Esophagus squamous epithelium (tissue), 5 donors: ENCODE measurements at places on chromosomes 1 and 21. TPM values are rescaled to one million over a fixed set of nuclear protein-coding genes. Genes with fewer than 3 reads are reported as not detected.

Gene LCE1E
- not detected for total RNA-seq

Gene CLCA1
- not detected for total RNA-seq

Gene MACO1
- 15.1 TPM for total RNA-seq

Gene RAB7B
- 24.2 TPM for total RNA-seq

Gene EDN2
- total RNA-seq = 1.5 TPM

Gene FOXD2
- not detected for total RNA-seq

Gene OLIG2
- total RNA-seq = not detected

Gene SON
- 253 TPM for total RNA-seq

Gene DAB1
- not detected for total RNA-seq

DNA sequence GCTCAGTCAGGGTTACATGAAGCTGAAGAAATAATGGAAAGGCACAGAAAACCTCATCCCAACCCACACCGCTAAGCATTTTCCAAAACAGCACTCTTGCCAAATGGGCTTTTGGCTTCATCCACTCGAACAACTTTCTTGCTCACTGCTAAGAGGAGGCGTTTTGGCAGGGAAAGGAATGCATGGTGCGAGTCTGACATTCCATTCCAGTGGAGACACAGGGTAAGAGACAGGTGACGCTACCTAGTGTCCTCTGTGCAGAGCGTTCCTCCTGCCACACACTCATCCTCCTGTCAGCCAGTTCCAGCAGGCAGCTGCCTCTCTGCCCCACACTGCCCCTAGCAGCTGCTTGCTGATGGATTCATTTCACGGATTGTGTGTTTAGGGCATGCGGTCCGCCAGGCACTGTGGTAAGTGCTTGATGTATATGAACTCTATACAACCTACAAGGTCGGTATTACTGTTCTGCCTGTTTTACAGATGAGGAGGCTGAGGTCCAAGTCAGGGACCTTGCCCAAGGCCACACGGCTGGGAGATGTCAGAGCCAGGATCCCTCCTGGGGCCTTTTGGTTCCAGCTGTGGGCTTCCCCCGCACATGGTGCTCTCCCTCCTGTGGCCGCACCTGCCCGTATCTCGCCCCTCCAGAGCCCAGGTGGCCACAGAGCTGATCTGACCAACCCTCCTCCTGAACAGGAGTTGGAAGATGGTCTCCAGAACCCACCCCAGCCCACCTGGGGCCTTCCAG lies 25.7 kb upstream of the BACE2 start:
- no peaks in the 10 kb centered on the region for H3K36me3 ChIP-seq
- H3K4me1 ChIP-seq = peaks cover 3% of the 10 kb centered on the region
- no peak for DNase-seq

DNA sequence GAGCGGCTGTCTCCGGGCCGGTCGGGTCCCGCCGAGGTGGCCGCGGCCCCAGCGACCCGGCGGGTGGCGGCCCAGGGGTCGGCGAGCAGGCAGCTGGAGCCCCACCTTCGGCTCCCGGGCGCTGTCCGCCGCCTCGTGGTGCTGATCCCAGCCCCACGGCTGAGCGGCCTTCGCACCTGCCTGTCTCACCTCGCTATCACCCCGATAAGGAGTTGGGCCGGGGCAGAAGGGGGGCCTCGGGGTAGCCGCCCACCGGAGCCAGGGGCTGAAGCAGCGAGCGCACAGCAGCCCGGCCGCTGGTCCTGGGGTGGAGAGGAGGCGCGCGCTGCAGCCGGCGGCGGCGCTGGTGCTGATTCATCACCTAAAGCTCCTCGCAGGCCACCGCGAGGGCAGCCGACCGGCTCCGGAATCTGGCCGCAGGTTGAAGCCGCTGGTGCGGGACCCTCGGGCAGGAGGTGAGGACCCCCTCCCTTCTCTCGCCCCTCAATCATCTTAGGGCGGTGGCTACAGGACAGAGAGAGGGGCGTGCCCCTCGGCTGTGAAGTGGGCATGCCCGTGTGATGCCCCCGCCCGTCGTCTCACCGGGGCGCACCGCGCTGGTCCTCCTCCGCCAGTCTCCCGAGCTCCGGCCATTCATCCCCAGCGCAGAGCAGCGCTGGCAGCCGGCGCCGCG lies 575 bp downstream of the TRIM67 start:
- H3K27ac ChIP-seq = no peak overlapping the region
- peak overlapping the region; percentile 60 for H3K4me3 ChIP-seq
- H3K27me3 ChIP-seq = peaks cover 96% of the 10 kb centered on the region
- peaks cover 16% of the 10 kb centered on the region for H3K4me1 ChIP-seq
- H3K36me3 ChIP-seq = no peaks in the 10 kb centered on the region
- DNase-seq = no peak

GRCh38 chr1:202835548-202836072 lies 24.9 kb downstream of the PCAT6 start:
- H3K36me3 ChIP-seq = no peaks in the 10 kb centered on the region
- H3K27ac ChIP-seq = peak overlapping the region; percentile 69
- no peaks in the 10 kb centered on the region for H3K27me3 ChIP-seq
- no peak overlapping the region for H3K4me3 ChIP-seq
- no peak for DNase-seq
- H3K4me1 ChIP-seq = peaks cover 34% of the 10 kb centered on the region

DNA sequence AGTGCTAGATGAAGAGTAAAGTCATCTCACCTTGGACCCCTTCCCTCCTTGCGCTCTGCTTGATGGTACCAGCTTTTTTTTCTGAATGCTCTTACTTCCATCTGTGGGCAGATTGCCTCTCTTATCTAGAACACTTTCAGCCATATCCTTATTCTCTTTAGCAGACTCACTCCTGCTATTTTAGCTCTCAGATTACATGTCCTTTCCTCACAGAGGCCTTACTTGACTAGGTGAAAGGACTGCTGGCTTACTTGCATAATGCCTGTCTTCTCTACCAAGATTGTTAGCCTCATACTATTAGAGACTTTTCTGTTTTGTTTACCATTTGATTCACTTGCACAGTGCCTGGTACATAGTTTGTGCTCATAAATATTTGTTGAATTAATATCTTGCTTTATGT lies 9.3 kb downstream of the IFI44 start:
- peaks cover 7% of the 10 kb centered on the region for H3K36me3 ChIP-seq
- H3K4me3 ChIP-seq = no peak overlapping the region
- no peak overlapping the region for H3K27ac ChIP-seq
- H3K4me1 ChIP-seq = no peaks in the 10 kb centered on the region
- DNase-seq = no peak

DNA sequence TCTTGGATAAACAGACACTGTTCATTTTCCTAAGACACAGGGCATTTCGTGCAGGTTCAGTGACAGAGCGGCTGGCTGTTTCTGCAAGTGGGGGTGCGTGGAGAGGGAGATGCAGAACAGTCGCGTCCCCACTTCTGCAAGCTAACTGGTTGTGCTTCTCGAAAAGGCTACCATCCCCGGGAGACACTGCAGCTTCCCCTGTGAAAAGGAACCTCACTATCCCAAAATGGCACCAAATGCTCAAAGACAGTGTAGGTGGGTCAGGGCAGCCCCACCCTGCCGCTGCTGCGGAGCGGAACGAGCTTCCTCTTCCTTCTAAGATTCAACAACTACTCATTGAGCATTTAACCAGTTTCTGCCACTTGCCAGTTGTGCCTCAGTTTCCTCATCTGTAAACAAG lies 19.2 kb upstream of the BACE2 start:
- no peak for DNase-seq
- H3K4me3 ChIP-seq = no peak overlapping the region
- peaks cover 8% of the 10 kb centered on the region for H3K4me1 ChIP-seq
- no peaks in the 10 kb centered on the region for H3K27me3 ChIP-seq
- H3K36me3 ChIP-seq = no peaks in the 10 kb centered on the region

DNA sequence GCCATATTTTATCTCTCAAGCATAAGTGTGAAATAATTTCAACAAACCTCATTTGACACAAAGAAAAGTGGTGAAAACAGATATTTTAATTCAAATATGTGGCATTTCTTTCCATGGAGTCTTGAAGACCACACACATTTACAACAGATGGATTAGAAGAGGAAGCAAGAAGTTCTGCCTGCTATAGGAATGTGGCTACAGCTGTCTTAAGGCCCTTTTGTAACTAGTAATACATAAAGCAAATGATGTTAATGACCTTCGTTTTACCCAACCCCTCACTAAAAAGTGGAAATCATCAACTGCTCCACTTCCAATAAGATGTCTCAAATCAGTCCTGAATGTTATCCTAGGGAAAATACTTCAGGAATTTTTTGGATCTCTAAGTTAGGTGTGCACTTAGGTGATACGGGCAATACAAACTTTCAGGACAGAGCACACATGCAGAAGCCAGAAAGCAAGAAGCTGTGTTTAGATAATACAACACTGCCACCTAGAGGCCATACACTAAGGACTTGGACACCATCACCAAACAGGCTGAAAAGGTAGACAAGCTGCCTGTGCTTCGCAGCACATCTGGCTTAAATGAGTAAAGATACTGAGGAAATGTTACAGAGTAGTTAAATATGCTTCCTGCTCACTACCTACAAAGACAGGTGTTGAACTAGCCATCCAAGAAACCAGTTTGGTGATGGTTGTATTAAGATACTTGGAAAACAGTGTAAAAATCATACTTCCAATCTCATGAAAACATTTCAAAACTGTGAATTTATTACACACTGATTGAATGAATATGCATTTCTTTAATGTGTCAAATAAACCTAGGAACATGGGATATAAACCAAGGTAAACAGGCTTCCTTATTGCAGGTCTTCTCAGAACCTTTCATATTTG lies 24.4 kb downstream of the RRAGC start:
- no peaks in the 10 kb centered on the region for H3K4me1 ChIP-seq
- H3K36me3 ChIP-seq = no peaks in the 10 kb centered on the region
- no peak for DNase-seq
- no peak overlapping the region for H3K4me3 ChIP-seq
- no peak overlapping the region for H3K27ac ChIP-seq

- no peaks in the 10 kb centered on the region for H3K27me3 ChIP-seq
- H3K27ac ChIP-seq = no peak overlapping the region
- peaks cover 17% of the 10 kb centered on the region for H3K36me3 ChIP-seq
- no peak for DNase-seq
- no peaks in the 10 kb centered on the region for H3K4me1 ChIP-seq
These were observed 17.4 kb upstream of the GPR153 start for GRCh38 chr1:6278263-6278662.

DNA sequence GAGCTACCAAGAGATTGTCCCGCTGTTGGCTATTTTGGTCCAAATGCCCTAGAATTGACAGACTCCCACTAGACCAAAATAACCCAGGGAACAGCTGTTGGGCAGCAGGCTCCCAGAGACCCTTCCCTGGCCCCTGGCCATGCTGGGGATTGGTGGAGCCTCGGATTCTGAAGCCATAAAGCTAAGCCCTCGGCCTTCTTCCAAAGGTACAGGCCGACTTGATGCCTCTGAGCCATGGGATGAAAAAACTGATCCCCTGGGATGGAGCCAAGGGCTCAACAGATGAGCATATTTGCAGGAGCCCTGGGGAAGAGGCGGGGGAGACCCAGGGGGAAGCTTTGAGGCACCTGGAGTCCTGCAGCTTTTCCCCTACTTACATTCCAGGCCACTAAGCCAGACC lies 1.0 kb upstream of the LRRC38 start:
- peaks cover 6% of the 10 kb centered on the region for H3K27me3 ChIP-seq
- H3K27ac ChIP-seq = no peak overlapping the region
- no peak for DNase-seq
- no peaks in the 10 kb centered on the region for H3K36me3 ChIP-seq
- H3K4me1 ChIP-seq = peaks cover 10% of the 10 kb centered on the region
- H3K4me3 ChIP-seq = no peak overlapping the region

- H3K27ac ChIP-seq = no peak overlapping the region
- no peak overlapping the region for H3K4me3 ChIP-seq
- no peak for DNase-seq
- no peaks in the 10 kb centered on the region for H3K36me3 ChIP-seq
These were observed 149.9 kb downstream of the ZP4 start for GRCh38 chr1:237740846-237741245.

GRCh38 chr1:246805135-246805716 lies 81.0 kb downstream of the SCCPDH start:
- no peaks in the 10 kb centered on the region for H3K27me3 ChIP-seq
- no peak for DNase-seq
- H3K27ac ChIP-seq = no peak overlapping the region
- H3K4me1 ChIP-seq = no peaks in the 10 kb centered on the region

DNA sequence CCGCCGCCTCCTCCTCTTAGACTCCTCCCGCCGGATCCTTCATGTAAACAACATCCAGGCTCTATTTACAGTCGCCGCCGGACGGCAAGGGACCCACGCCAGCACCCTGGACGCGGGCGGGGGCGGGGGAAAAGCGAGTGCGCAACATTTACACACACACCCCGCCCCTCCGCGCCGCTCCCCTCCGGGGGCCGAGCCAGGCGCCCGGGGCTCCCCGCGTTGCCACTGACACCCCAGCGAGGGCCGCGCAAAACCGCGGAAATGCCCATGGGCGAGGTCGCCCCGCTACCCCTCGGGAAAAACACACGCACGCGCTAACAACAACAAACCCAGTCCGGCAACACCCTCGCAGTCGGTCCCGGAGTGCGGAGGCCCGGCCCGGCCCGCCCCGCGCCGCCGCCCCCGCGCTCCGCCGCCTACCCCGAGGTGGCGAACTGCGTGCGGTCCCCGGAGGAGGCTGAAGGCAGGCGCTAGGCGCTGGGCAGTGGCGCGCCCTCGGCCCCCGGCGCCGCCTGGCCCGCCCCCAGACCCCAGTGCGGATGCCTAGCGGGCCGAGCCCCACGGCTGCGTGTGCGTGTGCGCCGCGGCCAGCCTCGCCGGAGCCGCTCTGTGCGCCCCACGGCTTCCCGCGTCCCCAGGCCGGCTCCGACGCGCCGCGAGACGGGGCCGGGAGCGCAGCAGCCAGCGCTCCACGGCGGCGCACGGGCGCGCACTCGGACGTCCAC lies 81.1 kb upstream of the AK4 start:
- peak; percentile 66 for DNase-seq
- H3K4me1 ChIP-seq = peaks cover 16% of the 10 kb centered on the region
- H3K27me3 ChIP-seq = no peaks in the 10 kb centered on the region

DNA sequence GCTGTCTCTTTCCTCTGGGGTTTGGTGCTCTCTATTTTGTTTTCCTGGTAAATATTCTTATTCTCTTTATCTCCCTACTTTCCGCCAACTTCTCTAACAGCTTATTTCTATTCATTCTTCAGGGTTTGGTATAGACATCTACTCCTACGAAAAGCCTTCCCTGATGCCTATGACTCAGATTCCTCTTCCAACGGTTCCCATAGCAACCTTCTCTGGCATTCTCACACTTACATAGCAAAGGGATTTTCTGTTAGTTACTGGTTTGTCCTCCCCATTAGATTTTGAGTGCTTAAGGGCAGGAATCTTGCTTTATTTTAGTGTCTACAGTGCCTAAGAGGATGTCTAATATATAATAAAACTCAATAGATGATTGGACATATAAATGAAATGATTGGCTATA lies 407.6 kb upstream of the DEPDC1 start:
- H3K36me3 ChIP-seq = no peaks in the 10 kb centered on the region
- no peak overlapping the region for H3K4me3 ChIP-seq
- H3K27me3 ChIP-seq = no peaks in the 10 kb centered on the region
- H3K27ac ChIP-seq = no peak overlapping the region

GRCh38 chr21:16578912-16579311 lies 849.1 kb downstream of the USP25 start:
- H3K4me1 ChIP-seq = peaks cover 30% of the 10 kb centered on the region
- no peaks in the 10 kb centered on the region for H3K27me3 ChIP-seq
- H3K36me3 ChIP-seq = no peaks in the 10 kb centered on the region
- no peak overlapping the region for H3K4me3 ChIP-seq

GRCh38 chr1:202229376-202229775 lies 35.8 kb downstream of the LGR6 start:
- no peaks in the 10 kb centered on the region for H3K36me3 ChIP-seq
- no peak for DNase-seq
- peaks cover 8% of the 10 kb centered on the region for H3K4me1 ChIP-seq
- peaks cover 98% of the 10 kb centered on the region for H3K27me3 ChIP-seq
- H3K27ac ChIP-seq = no peak overlapping the region
- H3K4me3 ChIP-seq = no peak overlapping the region

GRCh38 chr1:210123383-210123782 lies 109.2 kb upstream of the SERTAD4 start:
- peaks cover 5% of the 10 kb centered on the region for H3K4me1 ChIP-seq
- H3K4me3 ChIP-seq = no peak overlapping the region
- H3K36me3 ChIP-seq = no peaks in the 10 kb centered on the region
- H3K27me3 ChIP-seq = no peaks in the 10 kb centered on the region
- no peak for DNase-seq
